ENCODE measurements at places on chromosomes 3 and 15. TPM values are rescaled to one million over a fixed set of nuclear protein-coding genes. Genes with fewer than 3 reads are reported as not detected.

RLBP1 gene
- total RNA-seq, result not detected

LRRC15 gene
- 0.26 TPM for total RNA-seq

TGM5 gene
- total RNA-seq, result not detected

ECE2 gene
- not detected for total RNA-seq

GRK7 gene
- not detected for total RNA-seq

GOLGA8G gene
- total RNA-seq, result not detected

CFAP92 gene
- under 0.01 TPM for total RNA-seq

MUC20 gene
- total RNA-seq, result 0.60 TPM

MCF2L2 gene
- total RNA-seq, result 0.09 TPM

TGM4 gene
- total RNA-seq, result under 0.01 TPM

SORD gene
- total RNA-seq, result 4.6 TPM

GPR171 gene
- not detected for total RNA-seq

FRMD5 gene
- total RNA-seq, result 9.3 TPM

UACA gene
- 157 TPM for total RNA-seq

LIPC gene
- 4.0 TPM for total RNA-seq

CCRL2 gene
- total RNA-seq, result 0.16 TPM

ALCAM gene
- 44.0 TPM for total RNA-seq

LMCD1 gene
- total RNA-seq, result 2.9 TPM
